ENCODE measurements at places on chromosomes 6 and 20.

GRCh38 chr6:108838101-108838717 lies 10.0 kb upstream of the ARMC2 start:
- DNase-seq: no peak

DNA sequence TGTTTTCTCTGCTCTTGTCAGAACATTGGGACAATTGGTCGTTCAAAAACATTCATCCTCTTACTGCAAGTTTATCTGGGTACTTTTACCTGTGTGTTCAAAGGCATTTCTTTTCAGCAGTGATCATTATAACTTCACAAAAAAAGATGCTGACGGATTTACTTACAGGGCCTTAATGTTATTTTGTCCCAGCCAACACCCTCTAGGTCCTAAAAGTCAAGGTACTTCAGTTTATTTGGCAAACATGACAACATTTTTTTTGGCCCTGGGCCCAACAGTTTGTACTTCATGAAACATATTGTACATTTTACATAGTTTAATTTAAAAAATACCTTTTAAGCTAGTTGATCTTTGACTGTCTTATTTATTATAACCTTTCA lies 241.2 kb upstream of the TAB2 start:
- no peak for DNase-seq

DNA sequence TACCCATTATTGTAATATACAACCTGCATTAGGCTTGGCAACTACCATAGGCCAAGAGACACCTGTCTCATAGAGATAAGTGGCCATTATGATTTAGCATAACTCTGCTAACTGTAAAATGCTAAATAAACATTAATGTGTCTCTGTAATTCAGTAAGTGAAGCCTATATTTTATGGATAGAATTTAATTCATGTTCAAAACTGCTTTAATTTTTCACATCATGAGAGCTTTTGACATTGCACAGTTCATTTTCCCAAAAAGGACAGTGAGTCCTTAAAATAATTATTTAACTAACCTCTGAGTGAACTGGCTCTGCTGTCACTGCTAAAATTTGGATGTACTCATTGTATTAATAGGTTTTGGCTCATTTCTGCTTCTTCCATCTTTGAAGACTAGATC lies 41.4 kb upstream of the TMX4 start:
- DNase-seq: no peak

DNA sequence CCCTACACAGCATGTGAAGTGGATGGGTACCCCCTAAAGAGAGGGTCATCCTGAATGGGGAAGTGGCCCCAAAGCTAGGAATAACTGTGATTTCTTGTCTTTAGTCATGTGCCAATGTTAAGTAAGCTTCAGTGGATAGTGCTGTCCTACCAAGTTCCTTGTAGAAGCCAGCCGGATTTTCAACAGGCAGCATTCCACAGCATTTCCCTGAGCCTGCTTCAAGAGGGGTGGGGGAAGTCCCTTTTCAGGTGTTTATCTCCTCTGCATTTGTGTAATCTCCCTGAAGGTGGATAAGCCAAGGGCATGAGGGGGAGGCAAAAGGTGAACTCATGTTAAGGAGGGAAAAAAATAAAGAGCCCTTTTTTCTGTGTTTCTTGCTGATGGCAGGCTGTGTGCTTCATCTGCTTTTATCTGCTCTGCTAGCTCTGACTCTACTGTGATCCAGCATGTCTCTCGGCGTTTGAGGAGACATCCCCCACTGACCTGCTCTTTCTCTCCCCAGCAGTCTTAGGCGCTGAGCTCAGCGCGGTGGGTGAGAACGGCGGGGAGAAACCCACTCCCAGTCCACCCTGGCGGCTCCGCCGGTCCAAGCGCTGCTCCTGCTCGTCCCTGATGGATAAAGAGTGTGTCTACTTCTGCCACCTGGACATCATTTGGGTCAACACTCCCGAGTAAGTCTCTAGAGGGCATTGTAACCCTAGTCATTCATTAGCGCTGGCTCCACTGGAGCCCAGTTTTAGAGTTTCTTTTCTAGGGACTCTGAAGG lies 1.9 kb downstream of the EDN1 start:
- DNase-seq: no peak

DNA sequence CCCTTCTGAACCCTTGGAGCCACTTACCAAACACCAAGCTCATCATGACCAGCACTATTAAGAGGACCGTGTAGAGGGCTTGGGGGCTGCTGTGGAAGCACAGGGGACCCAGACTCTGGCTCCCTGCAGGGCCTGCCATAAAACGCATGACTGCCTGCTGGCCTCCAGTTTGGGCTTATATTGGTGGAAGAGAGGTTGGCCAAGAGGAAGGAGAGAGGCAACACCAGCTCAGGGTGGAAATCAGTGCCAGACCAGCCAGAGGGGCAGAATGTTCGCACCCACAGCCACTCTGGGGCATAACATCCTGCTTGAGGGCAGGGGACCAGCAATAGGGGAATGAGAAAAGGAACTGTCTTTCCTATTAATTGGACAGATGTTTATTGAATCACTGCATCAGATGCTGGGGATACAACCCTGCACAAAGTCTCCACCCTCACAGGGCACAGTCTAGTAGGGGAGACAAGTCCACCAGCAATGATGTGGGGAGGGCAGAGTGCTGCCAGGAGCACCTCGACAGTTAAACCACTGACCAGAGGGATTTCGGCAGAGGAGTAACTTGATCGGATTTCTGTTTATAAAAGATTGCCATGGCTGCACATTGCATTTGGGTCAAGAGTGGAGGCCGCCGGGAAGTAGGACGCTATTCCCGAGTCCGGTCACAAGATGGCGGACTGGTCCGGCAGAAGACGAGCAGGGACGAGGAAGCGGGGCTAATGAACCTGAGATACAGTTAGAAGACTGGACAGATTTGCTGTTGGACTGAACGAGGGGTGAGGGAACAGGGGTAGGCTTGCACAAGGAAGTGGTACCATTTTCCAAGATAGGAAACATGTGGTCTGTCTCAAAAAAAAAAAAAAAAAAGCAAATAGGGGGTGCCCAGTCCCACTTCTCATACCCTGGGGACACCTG lies at the start of gene LY6G5C:
Gene LY6G5C (minus strand): TSS at position 842 of the 909 bp plus-strand sequence. CDS start 694 bp downstream, at position 148.
- DNase-seq: no peak

- no peak for DNase-seq
Observed at GRCh38 chr6:124535299-124535698, 426.9 kb upstream of the RNF217 start.

DNA sequence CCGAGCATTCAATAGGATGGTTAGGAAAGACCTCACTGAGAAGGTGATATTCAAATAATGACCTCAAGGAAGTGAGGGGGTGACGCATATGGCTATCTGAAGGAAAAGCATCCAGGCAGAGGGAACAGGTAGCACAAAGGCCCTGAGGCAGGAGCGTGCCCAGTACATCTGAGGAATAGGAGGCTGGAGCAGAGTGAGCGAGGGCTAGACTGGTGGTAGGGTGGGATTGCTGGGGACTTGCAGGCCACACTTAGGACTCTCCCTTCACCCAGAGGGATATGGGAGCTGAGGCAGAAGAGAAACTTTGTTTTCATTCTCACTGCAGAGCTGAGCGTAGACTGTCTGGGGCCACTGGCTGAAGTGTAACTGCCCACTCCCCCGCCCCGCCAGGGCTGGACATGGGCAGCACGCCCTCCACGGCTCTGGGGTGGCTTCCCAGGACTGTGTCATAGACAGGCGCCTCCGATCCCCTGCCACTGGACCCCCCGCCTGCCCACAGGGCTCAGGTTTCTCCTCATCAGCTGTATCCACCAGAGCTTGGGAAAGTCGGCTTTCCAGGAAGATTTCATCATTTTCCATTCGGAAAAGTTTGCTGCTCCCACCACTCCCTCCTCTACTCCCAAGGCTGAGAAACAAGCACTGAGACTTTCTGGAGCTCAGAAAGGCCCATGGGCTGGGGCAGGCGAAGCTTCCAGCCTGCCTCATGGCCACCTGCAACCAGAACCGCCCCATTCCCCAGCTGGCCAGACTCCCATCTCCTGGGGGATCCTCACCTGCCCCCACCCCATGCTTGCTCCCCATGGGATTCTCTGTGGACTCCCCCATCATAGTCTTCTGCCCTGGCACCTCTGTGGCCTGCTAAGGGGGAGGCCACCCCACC lies 142.6 kb downstream of the MRPL14 start:
- no peak for DNase-seq

GRCh38 chr6:120274547-120274946 lies 925.0 kb upstream of the MAN1A1 start:
- peak; percentile 9 for DNase-seq

- no peak for DNase-seq
Observed at GRCh38 chr6:169618526-169619490, 83.0 kb downstream of the WDR27 start.

- DNase-seq: no peak
Observed at GRCh38 chr6:99780556-99780885, 173.9 kb downstream of the PRDM13 start.
